Activated CD4-positive, alpha-beta T cell treated with anti-CD3 and anti-CD28 coated beads, Interleukin-2, Interleukin-6, amounts not matched to agents 100 ng/mL and 50 ng/mL, durations not matched to agents 16 hours and 8 hours (primary cell): ENCODE measurements at places on chromosomes 6 and 20.

DNA sequence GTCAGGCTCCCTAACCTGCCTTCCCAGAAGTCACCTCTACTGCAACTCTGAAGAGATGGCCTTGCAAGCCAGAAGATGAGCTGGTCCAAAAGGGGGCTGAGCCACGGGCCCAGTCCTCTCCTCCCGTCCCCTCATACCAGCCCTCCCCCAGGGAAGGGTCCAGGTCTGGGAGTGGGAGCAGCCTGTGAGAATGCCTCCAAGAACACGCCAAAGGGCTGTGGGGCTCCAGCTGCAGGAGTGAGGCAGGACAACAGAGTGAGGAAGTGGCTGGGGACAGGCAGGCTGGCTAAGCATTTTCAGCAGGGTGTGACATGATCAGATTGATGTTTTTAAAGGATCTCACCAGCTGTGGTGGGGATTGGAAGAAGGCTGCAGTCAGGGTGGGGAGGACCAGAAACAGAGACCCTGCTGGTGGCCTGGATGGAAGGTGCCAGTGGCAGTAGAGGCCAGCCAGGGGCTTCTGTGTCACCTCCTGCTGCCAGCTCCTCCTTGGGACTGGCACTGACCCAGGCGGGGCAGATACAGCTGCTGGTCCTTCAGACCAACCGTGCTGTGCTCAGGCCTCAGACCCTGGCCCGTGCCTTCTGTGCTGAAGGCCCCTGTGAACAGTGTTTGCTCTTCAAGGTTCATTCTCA is 257.6 kb downstream of the NRN1 start:
- no peak for DNase-seq

- DNase-seq: peak; percentile 42
These were observed 1.8 kb downstream of the GTPBP2 start for GRCh38 chr6:43627008-43627825.

- no peak for DNase-seq
These were observed 157.9 kb downstream of the CD83 start for GRCh38 chr6:14275493-14275851.

GRCh38 chr20:34040300-34040995 is 46.7 kb downstream of the RALY start:
- DNase-seq: no peak

GRCh38 chr6:33451606-33452005 is 2.8 kb upstream of the ZBTB9 start:
- no peak for DNase-seq

DNA sequence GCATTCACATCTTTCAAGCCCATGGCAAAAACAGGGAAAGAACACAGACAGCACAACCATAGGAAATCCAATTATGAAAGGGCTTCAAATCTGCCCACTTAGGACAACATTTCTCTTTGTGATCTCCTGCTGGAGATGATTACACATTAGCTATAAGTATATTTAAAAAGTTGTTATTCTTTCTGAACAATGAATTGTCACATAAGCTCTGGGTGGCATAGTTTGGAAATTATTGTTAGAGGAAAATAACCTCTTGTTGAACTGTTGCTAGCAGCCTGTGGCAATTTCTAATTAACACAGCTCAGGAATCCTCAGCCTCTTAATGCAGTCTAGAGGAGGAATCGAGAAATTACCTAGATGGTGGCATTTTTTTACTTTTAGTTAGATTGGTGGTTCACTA is 54.9 kb downstream of the BCAS1 start:
- no peak for DNase-seq

GRCh38 chr20:17696287-17696686 is 3.5 kb upstream of the BANF2 start:
- no peak for DNase-seq

DNA sequence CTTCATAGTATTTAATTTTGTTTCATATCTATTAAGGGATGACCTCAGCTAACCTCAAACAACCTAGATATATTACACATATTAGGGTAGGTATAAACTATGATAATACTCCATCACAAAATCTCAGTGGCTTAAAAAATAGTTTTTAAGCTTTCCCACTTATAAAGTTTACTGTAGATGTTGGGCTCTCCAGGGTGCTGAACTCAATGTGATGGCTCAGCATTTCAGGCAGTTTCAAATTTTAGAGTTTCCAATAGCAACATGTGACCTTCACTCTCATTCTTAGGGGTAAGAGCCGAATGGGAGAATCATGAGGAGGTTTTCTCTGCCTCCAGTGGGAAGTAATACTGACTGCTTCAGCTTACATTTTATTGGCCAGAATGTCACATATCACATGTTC is 357.3 kb downstream of the MEI4 start:
- no peak for DNase-seq

GRCh38 chr6:147257760-147258159 is 53.5 kb downstream of the STXBP5 start:
- DNase-seq: no peak

DNA sequence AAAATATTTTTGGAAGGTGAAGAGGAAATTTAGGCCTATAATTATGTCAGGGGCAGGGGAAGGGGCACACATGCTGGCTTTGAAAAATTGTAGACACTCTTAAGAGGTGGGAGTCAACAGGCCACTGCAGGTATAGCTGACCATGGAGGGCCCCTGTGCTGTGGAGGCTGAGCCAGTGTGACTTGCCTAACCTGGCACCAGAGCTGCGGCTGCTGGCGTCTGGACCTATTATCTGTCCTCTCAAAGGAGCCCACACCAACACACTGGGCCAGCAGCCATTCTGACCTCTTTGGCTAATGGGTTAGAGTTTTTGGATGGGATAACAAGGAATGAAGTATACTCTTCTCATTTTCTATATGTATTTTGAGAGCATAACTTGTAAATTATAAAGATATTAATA is 4.5 kb downstream of the GID8 start:
- no peak for DNase-seq

DNA sequence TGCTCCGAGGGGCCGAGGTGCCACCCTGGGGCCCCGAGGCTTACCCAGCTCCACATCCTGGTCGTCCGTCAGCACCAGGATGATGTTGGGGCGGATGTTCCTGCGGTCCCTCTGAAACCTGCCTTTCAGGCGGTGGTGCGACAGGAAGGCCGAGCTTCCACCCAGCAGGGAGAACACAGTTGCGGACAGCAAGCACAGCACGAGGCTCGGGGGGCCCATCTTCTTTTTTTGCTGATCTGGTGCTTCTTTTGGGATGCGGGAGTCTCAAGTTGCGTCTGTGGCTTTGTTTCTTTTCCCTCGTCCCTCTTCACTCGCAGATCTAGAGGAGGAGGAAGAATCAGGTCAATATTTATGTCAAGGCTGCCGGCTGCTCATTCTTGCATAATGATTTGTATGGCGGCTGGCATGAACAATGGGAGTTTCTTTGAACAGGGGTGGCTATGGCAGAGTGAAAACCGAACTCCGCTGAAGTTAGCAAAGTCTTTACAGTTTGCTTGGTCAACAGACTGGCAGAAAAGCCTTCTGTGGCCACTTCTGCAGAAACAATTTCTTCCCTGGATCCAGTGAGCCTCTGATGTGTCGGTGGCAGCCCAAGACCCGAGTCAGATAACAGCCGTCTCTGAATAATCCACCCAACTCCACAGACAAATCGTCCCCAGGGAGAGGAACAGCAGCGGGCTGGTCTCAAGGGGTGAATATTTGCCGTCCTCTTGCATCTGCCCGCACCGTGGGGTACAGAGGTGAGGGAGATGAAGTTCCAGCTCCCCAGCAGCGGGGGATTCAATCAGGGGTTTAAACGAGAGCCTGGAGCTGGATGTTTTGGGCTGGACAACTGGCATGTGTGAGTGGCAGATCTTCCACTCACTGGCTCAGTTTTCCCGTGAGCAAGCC is 27.9 kb downstream of the SULF2 start:
- DNase-seq: no peak

GRCh38 chr6:104421650-104422049 is 438.1 kb downstream of the HACE1 start:
- DNase-seq: no peak

- DNase-seq: peak; percentile 28
These were observed 443.5 kb downstream of the PREX1 start for GRCh38 chr20:48384147-48384818.

DNA sequence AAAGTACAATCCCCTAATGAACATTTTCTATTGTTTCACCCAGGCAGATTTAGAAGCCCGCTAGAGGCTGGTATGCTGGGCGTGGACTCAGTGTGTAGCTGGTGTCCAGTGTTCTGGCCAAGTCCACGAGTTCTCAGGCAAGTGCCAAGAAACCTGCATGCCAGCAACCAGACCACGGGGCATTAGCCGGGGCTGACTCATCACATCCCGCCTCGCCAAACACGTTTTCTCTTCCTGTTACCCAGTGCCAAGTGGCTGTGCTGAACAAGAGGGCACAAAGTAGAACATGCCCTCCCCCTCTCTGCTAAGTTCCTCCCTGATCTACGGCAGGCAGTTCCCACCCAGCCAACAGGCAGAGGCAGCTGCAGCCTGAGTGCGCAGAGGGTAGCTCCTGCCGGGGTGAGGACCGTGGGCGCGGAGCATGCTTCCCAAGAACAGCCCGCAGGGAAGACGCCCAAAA is 29.6 kb downstream of the RAMACL start:
- DNase-seq: peak; percentile 11

DNA sequence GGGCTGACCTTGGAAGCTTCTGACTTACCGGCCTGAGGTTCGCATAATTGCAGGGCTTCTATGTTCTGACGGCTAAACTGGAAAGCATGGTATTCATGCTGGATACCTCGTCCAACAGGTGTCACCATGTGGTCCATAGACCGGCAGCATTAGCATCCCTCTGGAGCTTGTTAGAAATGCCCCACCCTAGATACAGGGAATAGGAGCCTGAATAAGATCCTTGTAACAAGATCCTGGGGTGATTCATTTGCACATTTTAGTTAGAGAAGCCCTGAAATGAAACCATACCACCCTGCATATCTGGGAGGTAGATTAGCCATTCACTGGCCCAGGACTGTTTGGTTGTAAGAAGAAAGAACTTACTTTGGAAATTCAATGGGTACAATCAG is 77.7 kb downstream of the TMEM170B start:
- DNase-seq: no peak

DNA sequence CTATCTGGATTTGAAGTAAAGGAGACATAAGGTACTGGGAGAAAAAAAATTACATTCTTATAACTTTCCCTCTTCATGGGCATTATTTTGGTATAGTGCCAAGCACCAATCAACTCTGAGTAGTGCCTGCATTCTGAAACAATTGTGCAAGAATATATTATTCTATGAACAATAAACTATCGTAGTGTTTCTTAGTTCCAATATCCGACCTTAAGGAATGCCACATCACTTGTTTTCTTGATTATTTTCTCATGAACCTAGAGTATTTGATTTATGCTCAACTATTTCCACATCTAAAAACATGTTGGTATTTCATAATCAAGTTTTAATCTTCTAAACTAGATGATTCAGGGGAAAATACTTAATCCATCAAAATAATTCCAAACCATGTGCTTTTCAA is 294.4 kb upstream of the TBX18 start:
- no peak for DNase-seq

- no peak for DNase-seq
These were observed 103.1 kb upstream of the MRPS10 start for GRCh38 chr6:42320762-42321161.

- DNase-seq: no peak
These were observed 25.6 kb downstream of the BLTP3A start for GRCh38 chr6:34817446-34817845.

GRCh38 chr6:38715016-38715689 is at the start of gene DNAH8:
Gene DNAH8 (plus strand): TSS chr6:38715311. CDS start chr6:38722810, 7,499 bp downstream.
- DNase-seq: peak; percentile 48

DNA sequence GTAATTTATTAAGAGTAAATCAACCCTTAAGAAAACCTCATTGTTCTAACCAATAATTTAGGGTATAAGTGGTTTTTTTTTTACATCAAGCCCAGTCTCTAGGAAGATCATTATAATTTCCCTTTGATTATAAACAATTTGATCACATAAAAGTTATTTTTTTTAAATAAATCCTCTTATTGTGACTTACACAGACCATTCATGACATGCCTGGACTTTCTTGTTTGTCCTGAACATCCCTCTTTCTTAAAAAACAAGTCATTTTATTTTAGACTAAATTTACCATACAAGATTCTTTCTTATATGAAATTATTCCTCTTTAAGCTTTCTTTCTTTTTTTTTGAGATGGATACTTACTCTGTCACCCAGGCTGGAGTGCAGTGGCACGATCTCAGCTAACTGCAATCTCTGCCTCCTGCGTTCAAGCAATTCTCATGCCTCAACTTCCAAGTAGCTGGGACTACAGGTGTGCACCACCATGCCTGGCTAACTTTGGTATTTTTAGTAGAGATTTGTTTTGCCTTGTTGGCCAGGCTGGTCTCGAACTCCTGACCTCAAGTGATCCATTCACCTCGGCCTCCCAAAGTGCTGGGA is 53.6 kb upstream of the AGPAT4 start:
- no peak for DNase-seq
